ENCODE measurements at places on chromosomes 13 and 19.

DNA sequence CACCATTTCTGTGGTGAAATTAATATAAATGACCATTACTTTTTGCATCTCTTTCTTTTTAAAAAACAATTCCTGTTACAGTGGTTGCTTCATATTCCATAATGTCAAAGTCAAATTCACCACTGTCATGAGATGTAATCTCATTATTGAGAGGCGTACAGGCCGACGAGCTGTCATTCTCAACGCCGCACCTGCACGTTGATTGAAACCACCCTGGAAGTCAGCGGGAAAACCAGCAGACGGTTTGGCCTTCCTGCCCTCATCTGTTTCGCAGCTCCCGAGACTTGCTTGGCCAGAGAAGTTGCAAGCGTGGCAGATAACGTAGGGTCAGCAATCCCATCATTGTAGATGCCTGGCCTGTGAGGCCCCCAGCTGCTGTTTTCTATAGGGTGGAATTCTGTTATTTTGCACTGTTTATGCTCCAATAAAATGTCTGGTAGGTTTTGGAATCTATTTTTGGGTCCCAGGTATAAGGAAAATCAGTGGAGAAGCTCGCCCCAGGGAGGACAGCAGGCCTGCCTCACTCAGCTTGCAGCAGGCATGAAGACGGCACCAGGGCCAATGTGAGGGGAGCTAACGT, 153.4 kb downstream of the SOX1 start:
- no peak for DNase-seq

GRCh38 chr13:106484084-106484483, 51.4 kb downstream of the EFNB2 start:
- DNase-seq: no peak

DNA sequence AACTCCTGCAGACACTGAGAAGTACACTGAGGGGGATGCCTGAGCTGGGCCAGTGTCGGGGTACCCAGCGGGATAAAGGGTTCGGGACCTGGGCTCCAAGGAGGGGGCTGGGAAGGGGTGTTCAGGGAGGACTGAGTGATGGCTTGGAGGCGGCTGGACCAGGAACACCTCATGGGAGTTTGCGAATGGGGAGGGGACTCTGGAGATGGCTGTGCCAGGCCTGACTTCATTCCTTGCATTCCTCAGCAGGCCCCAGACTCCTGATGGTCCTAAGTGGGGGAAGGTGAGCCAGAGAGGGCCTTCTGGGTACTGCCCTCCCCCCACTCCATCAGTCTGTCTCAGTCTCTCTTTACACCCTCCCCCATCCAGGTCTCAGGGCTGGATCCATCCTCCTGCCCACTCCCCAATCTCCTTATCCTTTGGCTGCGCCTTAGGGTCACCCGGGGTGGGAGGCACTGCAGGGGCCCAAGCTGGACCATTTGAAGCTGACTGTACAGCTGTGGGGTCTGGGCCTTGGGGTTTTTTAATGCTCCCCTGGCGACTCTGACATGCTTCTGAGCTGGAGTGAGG, 13.8 kb downstream of the PAK4 start:
- DNase-seq: no peak

GRCh38 chr19:17687857-17688784, at the start of gene UNC13A:
UNC13A (minus strand) TSS chr19:17688354; CDS start chr19:17688199, 155 bp downstream.
- DNase-seq: no peak

- DNase-seq: no peak
Observed at GRCh38 chr19:7483720-7484201, 5.1 kb downstream of the PEX11G start.

DNA sequence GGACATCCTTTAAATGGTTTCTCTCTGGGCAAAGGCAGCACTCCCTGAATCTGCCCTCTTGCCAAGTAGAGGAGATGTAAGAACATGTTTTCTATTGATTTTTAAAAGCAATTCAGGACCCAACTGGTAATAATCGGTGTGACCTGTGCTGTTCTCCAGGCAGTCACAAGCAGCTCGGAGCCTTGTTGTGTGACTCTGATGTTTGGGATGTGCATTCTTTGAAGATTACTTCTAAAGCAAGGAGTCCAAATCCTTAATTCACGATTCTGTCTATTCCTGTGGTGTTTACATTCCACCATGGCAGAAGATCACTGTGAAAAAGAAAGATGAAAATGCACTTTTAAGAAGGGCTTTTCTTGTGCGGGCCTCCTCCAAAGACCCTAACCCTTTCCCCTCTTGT, 122.3 kb upstream of the ZNF536 start:
- DNase-seq: no peak

- DNase-seq: no peak
Observed at GRCh38 chr13:41751734-41752445, 209.0 kb downstream of the VWA8 start.

GRCh38 chr13:63190742-63191141, 1775.1 kb upstream of the PCDH20 start:
- DNase-seq: no peak

DNA sequence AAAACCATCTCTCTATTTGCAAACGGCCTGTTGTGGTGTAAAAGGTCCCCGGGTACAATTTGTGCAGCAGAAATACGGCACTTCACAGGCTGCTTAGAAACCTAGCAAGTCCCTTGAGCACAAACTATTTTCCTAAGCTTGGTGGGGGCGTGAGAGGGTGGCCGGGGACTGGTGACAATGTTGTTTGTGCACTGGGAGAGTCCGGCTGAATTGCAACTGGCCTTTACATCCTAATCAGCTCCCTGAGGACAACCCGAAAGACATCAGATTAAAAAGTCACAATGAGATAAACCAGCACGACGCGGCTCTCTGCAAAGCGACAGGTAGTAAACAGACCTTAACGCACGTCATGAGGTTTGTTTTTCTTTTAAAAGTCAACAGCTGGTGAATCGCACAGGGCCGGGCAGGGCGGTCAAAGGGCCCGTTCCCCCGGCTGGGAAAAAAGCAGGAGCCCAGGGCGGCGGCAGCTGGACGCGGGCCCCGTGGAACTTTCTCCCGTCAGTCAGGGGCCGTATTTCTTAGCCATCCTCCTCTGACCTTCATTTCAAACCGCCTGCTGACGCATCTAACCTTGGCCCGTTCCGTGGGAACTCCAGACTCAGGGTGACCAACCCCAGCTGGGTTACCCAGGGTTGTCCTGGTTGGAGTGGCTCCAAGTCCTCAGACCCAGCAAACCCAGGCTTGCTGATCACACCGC, 112.3 kb downstream of the GADD45B start:
- no peak for DNase-seq

DNA sequence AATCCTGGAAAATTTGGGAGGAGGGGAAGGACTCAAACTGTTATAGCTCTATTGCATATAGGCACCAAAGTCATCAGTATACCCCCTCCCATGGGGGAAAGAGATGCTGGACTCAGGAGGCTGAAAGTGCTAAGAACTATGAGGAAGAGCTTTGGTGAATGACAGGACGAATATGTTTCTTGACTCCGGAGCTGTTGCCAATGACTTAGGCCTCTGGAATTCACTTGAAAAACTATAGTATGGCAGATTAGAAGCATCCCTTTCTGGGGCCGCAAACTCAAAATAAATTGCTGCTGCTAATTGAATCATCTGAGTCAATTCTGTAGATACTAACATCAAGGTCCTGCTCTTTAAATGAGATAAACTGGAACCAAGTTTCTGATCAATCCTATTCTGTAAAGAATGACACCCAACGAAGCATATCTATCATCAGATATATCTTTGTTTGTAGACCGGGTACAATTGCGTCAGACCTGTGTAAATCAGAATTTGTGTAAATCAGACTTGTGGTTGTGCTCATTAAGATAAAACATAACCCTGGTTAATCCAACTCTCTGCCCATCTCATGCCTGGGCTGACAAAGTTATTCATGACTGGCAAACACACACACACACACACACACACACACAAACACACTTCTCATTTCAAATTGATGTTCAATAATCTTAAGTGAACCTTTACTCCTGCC, 1793.8 kb upstream of the PCDH20 start:
- DNase-seq: no peak

DNA sequence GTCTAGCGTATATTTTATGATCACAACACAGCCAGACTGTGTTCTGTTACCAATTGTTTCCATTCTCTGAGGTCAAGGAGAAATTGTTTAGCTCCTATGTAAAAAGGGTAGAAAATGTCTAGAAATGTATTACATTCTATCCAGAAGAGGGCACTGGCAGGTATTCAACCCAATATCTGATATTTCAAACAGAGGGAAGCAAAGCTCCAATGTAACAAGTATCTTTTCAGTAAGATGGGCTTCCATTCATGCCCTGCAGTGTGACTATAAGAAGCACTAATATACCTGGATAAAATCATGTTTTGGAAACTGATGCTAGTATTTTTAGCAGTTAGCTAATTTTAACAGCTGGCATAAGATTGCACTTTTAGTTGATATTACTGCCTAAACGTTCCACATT, 312.7 kb downstream of the FGF14 start:
- DNase-seq: no peak

DNA sequence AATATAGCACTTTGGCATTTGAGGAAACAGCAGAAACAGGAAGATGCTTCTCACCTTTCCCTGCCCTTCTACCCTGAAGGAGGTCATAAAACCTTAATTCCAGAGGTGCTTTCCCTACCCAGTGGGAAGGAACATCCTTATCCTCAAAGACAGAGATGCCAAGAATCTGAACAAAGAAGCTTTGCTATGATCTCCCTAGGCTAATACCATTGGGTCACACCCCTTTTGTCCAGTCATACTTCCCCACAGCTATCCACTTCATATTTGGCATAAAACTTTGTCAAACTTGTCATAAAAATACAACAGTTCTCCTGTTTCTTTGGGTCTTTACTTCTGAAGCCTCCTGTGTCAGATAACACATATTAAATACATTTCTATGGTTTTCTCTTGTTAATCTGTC, 21.7 kb upstream of the RXFP2 start:
- no peak for DNase-seq

GRCh38 chr13:34357435-34358232, 539.7 kb downstream of the RFC3 start:
- peak; percentile 11 for DNase-seq

GRCh38 chr19:19554074-19555023, 16.3 kb downstream of the CILP2 start:
- peak; percentile 22 for DNase-seq

GRCh38 chr19:45560686-45561085, 23.9 kb downstream of the OPA3 start:
- DNase-seq: no peak

DNA sequence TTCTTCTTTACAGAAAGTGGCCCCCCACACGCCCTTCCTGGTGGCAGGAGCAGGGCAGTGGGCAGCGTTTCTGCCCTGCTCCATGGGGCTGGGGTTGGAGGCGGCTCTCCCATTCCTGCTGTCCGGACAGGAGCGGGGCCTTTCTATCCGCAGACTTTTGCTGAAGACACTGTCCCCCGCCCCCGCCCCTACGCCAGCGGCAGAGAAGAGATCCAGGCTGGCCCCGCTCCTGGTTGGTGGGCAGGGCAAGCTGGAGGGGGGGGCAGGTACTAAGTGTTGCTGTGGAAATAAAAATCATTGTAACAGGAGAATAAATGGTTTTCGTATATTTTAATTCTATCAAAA, 81.7 kb downstream of the ZNF429 start:
- DNase-seq: no peak

GRCh38 chr13:45737571-45738017, 35.5 kb downstream of the CBY2 start:
- no peak for DNase-seq

DNA sequence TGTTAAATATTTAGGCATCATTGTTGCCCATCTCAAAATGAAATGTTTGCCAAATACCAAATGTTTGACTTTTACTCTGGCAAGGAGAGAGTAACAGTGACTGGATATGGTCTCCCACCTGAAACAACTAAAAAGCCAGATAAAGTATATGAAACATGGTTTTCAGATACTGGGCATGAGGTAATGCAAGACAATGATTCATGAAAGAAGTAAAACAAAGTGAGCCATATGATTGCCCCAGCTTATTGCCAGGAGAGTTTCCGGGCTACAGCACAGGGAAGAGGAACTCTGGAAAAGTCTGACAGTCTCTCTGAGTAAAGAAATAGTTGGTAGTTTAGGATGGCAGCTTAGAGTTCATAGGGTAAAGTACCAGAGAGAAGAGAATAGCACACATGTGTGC, 354.6 kb downstream of the DNAJC15 start:
- DNase-seq: no peak

DNA sequence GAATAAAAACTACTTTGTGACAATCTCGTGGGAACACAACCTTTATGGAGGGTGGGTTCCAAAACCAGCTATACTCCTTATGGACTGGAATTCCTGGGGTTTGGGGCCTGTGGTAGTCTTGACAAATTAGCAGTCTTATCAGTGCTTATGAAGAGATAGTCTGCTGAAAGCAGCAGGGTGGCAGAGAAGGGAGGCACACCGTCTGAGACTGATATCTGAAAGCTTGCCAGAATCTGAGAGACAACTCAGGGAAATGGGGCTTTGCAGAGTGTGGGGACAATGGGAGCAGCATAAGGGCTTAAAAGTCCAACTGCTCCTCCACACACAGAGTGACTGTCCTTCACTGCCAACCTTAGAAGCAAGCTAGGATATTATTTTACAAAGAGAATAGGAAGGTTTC, 95.9 kb downstream of the UGGT2 start:
- no peak for DNase-seq

DNA sequence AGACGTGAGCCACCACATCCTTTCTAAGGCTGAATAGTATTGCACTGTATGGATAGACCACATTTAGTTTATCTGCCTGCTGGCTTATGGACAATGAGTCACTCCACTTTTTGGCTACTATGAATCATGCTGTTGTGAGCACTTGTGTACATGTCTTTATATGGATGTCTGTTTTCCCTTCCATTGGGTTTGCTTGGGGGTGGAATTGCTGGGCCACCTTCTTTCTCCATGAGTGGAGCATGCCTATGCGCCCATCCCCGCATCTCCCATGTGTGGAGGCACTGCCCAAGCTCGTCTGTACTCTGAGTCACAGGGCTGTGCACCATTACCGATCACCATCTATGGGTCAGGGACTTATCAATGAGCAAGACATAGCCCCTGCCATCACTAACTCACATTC, 127.2 kb upstream of the GJB6 start:
- no peak for DNase-seq

DNA sequence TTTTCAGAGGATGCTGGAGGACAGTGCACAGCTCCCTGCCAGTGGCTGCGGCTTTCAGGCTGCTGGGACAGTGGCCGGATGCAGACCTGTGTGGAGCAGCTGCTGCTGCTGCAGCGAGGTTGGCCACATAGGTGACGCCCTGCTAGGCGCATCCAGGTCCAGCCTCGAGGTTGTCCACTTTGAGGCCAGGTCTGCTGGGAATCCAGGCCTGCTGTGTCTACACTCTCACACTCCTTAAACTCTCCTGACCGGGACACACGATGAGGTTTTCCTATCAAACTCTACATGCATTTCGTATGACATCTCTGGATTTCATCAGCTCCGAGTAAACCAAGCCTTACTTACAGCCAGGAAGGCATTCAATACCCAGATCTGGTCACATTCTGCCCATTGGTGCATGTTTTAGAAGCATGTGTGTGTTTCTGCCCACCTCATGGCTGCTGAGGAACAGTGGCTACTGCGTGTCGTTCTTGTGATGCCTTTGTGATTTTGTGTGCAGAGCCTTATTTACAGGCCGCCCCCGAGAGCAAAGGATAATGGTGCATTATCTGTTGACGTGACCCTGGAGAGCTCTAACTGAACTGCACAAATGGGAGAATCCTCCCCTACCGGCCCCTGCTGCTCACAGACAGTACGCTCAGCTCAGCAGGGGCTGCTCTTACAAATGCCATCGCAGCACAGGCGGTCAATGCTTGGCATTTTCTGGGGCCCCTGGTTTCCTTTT, 12.3 kb upstream of the MCF2L start:
- DNase-seq: no peak
